ENCODE measurements at places on chromosomes 4 and X.

GRCh38 chrX:18895189-18895951 is 88.5 kb downstream of the PHKA2 start:
- DNase-seq: no peak

DNA sequence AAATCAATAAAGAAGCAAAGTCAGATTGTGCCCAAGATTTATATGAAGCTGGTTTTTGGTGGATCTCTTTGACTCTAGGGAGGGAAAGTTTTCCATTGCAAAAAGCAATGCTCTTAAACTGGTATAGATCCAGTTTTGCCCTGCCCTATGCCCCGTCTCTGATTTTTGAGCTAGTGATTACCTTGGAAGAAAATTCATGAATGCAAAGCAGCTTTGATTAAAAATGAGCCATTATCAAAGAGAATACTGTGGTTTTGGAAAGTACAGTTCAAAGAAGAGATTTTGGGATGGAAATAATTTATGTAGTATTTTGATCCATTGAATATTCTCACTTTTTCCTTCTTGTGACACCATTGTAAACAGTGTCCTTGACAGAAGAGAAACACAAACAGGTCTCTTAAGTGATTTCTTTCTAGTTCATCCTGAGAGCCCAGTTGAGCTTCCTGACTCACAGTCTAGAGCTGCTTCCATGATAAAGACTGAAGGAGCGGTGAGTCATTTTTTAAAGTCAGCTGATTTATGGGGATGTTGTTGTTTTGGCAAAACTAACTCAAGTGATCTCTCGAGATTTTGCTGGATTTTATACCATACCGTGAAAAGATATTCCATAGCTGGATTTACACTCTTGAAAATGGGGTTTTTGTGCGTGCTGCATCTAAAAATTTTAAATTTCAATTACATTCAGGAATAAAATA is 76.7 kb downstream of the AFF1 start:
- no peak for DNase-seq

DNA sequence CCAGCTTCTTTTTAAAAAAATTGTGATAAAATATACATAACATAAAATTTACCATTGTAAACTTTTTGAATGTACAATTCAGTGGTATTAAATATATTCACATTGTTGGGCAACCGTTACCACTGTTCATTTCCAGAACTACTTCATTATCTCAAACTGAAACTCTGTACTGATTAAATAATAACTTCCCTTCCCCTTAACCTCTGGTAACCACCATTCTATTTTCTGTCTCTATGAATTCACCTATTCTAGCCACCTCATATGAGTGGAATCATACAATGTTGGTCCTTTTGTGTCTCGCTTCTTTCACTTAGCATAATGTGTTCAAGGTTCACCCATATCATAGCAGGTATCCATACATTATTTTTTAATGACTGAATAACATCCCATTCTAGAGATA is 8.3 kb downstream of the GPR50 start:
- no peak for DNase-seq

DNA sequence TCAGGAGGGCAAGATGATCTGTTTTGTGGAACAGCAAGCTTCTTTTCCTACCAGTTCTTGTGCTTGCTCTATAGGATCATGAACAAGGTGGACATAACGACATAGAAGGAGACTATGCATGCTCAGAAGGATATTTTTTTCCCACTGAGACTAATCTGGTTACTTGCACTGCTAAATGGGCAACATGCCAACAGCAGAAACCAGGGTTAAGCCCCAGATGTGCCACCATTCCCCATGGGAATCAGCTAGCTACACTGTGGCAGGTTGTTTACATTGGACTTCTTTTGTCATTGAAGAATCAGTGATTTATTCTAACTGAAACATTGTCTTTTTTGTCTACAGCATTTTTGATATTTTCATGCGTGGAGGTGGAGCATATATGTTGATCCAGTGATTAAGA is 165.6 kb downstream of the C4orf33 start:
- DNase-seq: no peak

GRCh38 chrX:29528281-29528680 is 687.1 kb upstream of the MAGEB2 start:
- DNase-seq: no peak

- DNase-seq: no peak
These were observed 13.5 kb upstream of the PRPS2 start for GRCh38 chrX:12777670-12778069.

- no peak for DNase-seq
These were observed 570.4 kb upstream of the DIPK2B start for GRCh38 chrX:45771114-45771513.

Data from CD4-positive, alpha-beta T cell treated with Interleukin-17A for 1 hour (primary cell).